ENCODE measurements at places on chromosomes 7 and 10.
A peak's percentile ranks its signal among the peaks of the same experiment; 100 is the strongest.

DNA sequence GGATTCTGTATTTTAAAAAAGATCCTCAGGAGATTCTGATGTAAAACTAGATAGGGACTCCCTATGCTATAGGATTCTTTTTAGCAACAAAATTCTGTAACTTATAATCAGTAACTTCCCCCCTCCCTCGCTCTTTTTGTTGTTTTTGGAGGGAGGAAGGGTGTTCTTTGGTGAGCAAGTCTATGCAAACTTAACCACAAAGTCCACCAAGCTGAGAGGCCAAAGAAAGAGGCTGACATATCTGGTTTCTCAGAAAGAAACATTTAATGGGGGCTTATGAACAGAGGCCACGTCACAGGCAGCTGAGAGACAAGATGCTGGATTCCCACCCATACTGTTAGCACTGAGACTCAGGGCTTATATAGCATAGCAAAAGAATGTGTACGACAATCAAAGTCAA is 14.3 kb upstream of the ABCB5 start:
- DNase-seq = peak; percentile 60

- DNase-seq = no peak
These were observed 318.3 kb downstream of the NXPH1 start for GRCh38 chr7:8751557-8752231.

DNA sequence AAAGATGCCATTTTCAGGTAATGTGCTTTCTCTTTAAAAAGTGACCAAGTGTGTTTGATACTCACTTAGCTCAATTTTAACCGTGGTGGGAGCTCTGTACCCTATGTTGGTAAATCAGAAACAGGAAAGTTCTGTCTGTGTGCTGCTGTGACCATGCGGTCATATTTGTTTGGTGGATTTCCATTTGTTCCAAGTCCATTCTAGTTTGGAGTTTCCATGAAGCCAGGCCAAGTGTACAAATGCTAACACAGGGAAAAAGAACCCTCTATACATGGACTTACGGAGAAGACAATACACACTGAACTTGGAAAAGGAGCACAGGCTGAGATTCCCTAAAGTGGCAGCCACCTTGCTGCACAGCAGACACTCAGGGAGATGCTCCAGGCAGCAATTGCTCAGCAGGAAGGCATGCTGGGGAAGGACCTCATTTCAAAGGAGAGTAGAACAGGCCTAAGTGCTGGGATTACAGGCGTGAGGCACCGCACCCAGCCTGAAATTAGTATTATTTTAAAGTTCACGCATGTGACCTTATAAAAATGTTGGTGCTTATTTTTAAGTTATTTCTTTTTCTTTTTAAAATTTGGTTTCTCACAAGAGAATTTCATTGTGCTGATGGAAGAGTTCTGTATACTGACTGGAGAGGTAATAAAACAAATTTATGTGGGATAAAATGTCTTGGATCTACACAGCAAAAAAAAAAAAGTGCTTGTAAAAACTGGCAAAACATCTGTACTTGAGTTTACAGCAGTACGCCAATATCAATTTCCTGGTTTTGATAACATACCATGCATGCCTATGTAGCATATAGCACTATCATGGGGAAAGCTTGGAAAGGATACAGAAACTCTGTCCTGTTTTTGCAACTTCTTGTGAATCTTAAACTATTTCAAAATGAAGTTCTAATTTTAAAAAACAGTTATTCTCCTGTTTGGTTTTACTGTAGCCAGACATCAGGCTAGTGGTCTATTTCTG is 436.2 kb downstream of the KCNMA1 start:
- DNase-seq = no peak

- DNase-seq = no peak
These were observed 6.4 kb downstream of the CHST15 start for GRCh38 chr10:124086787-124087671.

DNA sequence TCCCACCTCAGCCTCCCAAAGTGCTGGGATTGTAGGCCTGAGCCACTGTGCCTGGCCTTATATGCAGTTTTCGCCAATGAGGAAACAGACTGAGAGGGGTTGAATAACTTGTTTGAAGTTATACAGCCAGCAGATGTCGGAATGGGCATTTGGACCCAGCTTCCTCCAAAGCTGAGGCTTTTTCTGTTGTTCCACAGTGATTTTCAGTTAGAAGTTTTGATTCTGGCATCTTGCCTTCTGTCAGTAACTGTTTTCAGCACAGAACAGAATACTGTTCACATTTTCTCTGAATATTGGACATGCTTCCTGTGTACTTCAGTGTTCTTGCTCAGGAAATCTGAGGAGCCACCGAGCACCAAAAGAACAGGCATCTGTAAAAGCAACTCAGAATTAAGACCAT is 287.2 kb downstream of the CAMK1D start:
- no peak for DNase-seq

GRCh38 chr7:39757604-39758003 is 134.2 kb downstream of the RALA start:
- DNase-seq = no peak

GRCh38 chr10:70191972-70192305 is 21.6 kb upstream of the SAR1A start:
- DNase-seq = peak; percentile 67

- no peak for DNase-seq
These were observed 50.9 kb downstream of the ANKMY2 start for GRCh38 chr7:16594676-16595075.

GRCh38 chr7:101804088-101804963 is 13.1 kb upstream of the CUX1 start:
- DNase-seq = no peak

DNA sequence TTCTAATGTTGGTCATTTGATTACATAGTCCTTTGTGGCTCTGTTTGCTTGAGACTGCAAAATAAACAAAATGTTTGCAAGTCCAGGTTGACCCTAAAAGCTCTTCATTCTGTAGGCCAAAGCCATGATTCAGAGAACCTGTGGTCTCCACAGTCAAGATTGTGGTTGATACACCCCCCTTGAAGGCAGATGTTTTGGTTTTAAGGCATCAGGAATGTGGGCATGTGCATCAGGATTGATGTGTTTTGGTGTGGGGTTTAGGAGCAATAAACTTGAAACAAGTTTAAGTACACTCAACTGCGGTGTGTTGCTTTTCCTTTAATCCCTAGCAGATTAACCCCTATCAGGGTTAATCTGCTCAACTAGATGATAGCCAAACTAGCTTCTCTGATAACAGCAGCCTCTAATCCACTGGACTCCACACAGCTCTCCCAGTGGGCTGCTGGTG is 379.1 kb upstream of the GALNT17 start:
- peak; percentile 80 for DNase-seq

GRCh38 chr10:47189802-47190201 is 110.2 kb upstream of the GDF10 start:
- no peak for DNase-seq

DNA sequence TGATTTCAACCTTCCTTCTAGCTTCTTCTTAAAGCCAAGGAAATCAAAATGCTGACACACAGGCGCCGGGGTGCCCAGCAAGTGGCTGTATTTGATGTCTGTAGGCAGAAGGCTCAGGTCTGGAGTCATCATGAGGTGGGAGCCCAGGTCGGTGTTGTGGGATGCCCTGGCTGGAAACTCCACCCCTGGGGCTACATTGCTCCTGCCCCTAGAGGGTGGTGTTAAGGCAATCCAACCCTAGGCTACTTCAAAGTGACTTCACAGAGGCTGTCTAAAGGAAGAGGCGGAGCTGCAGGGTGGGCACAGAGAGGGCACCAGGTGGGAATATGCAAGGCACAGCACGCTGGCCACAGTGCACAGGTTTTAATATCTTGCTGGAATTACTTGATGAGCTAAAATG is 200.9 kb downstream of the ADAM12 start:
- DNase-seq = no peak

DNA sequence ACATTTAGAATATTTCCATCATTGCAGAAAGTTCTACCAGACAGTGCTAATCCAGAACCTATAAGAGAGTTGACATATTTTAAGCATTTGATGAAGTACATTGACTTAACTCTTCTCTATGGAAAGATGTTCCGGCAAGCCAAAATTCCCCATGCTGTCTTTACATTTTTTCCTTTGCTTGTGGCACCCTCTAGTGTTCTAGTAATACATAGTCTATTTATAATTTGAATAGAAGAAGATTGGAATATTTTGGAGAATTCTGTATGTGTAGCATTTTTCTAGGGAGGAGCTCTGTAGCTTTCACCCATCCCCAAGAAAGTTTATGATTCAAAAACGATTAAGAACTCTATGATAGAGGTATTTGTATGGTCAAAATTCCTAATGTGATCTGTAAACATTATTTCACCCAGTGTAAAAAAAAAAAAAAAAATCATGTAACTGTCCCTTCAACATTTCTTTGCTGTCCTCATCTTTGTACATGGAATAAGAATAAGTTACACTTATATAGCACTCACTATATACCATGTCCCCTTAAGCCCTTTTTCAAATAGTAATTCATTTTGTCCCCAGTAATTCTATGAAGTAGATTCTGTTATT is 33.2 kb downstream of the NRF1 start:
- peak; percentile 62 for DNase-seq

GRCh38 chr7:71694665-71695064 is 562.7 kb downstream of the GALNT17 start:
- DNase-seq = no peak

- no peak for DNase-seq
These were observed 192.3 kb upstream of the SHH start for GRCh38 chr7:156004265-156005201.

- DNase-seq = no peak
These were observed 138.9 kb upstream of the LYZL1 start for GRCh38 chr10:29150010-29150409.

- no peak for DNase-seq
These were observed 59.9 kb downstream of the ADARB2 start for GRCh38 chr10:1677307-1677939.

DNA sequence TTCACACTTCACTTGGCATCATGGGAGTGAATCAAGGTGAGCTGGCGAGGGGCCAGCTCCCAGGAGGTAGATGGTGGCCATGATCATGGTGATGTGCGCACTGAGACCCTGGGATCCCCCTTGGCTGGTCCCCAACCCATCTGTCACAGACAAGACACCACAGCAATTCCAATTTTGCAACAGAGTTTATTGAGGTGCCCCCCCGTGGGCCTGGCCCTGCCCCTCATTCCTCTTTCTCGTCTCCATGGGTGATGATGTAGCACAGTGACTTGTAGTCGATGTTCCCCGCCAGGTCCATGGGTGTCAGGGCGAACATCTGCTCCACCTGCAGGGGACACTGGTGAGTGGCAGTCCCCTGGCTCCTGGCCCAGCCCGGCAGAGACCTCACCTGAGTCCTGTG is 2.4 kb downstream of the MYL7 start:
- DNase-seq = no peak

- DNase-seq = no peak
These were observed 65.6 kb upstream of the C10orf90 start for GRCh38 chr10:126736142-126736541.

GRCh38 chr10:51215951-51216834 is 141.9 kb downstream of the PRKG1 start:
- no peak for DNase-seq

DNA sequence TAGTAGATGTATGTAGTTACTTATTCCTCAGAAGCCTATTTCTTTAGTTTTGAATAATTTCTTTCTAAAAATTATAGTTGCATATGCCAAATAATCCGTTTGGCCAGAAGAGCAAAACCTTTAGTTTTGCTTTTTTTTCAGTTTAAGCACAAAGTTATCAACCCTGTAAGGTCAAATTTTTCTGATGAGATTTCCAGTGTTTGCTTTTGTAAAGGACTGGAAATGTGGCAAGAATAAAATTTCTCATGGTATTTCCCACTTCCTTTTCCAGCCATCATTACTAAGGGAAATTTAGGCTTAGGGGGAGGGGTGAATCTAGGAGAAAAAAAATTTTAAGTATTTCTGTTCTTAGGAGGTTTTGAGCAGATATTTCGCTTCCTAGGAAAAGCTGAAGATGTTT is 7.6 kb downstream of the CALD1 start:
- no peak for DNase-seq

- DNase-seq = no peak
These were observed 38.9 kb downstream of the HK1 start for GRCh38 chr10:69317175-69317604.

DNA sequence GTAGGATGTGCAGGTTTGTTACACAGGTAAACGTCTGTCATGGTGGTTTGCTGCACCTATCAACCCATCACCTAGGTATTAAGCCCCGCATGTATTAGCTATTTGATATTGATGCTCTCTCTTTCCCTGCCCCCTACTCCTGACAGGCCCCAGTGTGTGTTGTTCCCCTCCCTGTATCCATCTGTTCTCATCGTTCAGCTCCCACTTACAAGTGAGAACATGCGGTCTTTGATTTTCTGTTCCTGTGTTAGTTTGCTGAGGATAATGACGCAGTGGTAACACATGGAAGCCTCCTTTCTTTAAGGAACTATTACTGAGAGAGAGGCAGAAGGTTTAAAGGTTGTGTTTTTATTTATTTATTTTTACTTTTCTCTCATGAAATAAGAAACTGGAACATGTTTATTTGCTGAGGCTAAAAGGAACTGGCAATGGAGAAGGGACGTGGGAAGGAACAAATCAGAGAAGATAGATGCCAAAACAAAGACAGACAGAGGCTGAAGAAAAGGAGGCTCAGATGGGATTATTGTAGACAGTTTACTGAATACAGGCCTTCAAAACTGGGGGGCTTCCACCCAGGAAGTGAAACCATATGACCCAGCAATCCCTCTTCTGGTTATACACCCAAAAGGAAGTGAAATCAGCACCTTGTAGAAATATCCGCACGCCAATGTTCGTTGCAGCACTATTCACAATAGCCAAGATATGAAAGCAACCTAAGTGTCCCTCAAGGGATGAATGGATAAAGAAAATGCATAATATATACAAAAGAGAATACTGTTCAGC is 556.3 kb downstream of the GRM8 start:
- DNase-seq = no peak

GRCh38 chr10:117796130-117796745 is 250.5 kb downstream of the RAB11FIP2 start:
- no peak for DNase-seq

DNA sequence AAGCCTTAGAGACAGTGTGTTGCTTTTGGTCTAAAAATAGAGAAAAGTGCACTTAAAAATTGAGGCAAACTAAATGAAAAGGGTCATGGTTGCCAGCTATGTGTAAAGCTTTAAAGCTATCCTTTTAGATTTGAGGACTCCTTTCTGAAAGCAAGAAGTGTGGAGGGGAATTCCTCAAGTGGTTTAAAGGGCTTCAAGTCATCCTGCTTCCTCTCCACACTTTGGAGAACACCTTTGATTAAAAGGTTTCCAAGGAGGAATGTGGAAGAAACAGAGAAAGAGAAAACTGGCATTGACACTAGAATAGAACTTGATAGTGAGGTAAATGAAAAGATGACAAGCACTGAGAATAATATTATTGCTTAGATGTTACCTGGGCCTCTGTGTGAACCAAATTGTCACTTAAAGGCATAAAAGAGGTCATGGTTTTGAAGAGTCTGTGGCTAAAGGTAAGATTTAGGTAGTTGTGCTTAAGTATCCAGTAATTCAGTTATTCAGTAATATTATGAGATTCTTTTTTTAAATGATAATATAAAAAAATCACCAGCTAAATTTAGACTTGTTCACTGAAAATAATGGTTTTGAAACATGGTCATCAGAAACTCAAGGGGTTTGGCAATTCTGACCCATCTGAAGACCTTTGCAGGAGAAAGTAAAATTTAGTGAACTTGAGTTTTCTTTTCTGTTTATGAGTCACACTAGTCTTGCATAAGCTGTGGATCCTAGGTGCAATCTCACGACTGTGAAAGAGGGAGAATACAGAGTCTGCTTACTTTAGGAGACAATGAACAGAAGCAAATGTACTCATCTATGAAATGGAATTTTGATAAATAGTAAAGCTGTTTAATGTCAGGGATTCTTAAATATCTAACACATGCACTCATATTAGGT is 466.0 kb downstream of the KIF20B start:
- DNase-seq = no peak

GRCh38 chr10:103545366-103545765 is 51.9 kb downstream of the NEURL1 start:
- DNase-seq = no peak

All from astrocyte of the cerebellum (primary cell).